ENCODE measurements at places on chromosomes 6 and 20. TPM values are rescaled to one million over a fixed set of nuclear protein-coding genes. Genes with fewer than 3 reads are reported as not detected.

The CDH26 gene
- 15.3 TPM for polyA plus RNA-seq

The HLA-G gene
- not detected for polyA plus RNA-seq

The NKX2-2 gene
- polyA plus RNA-seq, result 0.69 TPM

The E2F1 gene
- not detected for polyA plus RNA-seq

The PARD6B gene
- polyA plus RNA-seq, result 5.5 TPM

The GJA10 gene
- not detected for polyA plus RNA-seq

All from Purkinje cell (primary cell).